ENCODE measurements at places on chromosomes 11 and 22.

DNA sequence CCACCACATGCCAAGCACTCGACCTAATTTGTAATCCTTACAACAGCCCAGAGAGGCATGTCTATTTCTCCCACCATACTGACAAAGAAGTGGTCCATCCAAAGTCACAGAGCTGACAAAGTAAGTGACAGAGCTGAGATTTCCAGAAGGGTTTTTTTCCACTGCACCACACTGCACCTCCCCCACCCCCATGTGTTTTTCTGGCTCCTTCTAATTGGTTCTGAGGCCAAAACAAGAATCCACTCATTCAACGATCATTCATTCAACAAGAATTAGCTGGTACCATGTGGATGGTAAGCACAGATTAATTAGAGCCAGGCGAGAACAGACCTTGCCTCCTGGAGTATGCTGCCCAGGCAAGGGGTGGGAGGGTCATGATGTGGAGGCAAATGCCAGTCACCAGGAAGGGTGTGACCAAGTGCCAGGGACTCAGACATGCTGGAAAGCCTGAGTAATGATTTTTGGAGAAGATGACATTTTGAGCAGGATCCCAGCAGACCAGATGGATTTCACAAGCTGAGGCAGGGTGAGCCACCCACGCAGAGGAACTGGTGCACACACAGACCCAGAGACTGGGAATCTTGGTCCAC, 14.9 kb upstream of the PRG2 start:
- DNase-seq, result no peak

- DNase-seq, result no peak
These were observed 83.5 kb upstream of the WNT7B start for GRCh38 chr22:46060292-46061123.

GRCh38 chr11:121367844-121368225, 75.3 kb downstream of the SC5D start:
- DNase-seq, result no peak

- DNase-seq, result no peak
These were observed 344.9 kb downstream of the SOX6 start for GRCh38 chr11:16011396-16011795.

- no peak for DNase-seq
These were observed 9.5 kb downstream of the PLA2G6 start for GRCh38 chr22:38171927-38172831.

DNA sequence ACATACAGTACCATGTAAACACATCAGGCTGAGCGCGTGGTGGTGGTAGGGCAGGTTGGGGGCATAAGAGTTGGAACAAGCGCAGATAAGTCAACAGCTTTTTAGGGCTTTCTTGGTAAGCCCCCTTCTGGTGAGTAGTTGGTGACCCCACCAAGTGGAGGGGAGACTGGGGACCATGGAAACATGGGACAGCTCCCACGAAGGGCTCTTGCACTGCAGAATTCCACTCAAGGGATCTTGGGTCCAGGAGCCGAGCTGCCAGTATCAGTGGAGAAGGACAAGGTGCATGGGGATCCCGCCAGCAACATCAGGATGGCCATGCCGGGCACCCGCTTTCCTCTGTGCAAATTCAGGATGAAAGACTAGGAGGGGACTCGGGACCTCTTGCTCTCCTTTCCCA, 6.2 kb upstream of the APOA1 start:
- DNase-seq, result no peak

- no peak for DNase-seq
These were observed 102.4 kb upstream of the FSHB start for GRCh38 chr11:30128269-30128932.

- no peak for DNase-seq
These were observed 57.7 kb upstream of the LINC01488 start for GRCh38 chr11:69423611-69424385.

DNA sequence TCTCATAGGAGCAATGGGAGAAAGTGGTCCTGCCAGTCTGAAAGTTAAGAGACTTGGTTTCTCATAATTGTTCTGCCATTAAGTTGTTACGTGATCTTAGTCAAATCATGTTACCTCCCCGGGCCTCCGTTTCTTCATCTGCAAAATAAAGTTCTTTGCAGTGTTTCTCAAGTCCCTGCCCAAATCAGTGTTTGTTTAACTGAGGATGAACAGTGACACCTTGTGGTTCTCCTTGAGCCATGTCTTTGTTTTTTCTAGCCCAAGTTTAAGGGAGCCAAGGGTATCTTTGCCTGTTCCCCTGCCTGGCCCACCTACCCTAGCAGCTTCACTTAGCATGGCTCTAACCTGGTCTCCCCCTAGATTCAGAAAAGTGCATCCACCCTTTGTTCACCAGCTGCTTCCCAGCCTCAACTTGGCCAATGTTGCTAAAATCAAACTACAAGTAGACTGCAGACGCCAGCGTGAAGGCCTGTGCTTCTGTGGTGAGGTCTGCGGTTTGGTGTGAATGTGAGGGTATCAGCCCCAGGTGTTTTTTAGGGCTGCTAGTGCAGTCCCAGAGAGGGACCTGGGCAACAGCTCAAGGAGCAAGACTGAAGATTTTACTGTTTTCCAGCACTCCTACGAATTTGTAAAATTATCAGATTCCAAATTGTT, 35.5 kb downstream of the FZD4 start:
- no peak for DNase-seq

- no peak for DNase-seq
These were observed 50.8 kb downstream of the DHCR7 start for GRCh38 chr11:71397331-71397860.

- no peak for DNase-seq
These were observed 68.2 kb downstream of the DNAJC24 start for GRCh38 chr11:31437742-31438435.

- no peak for DNase-seq
These were observed 43.9 kb downstream of the BBOX1 start for GRCh38 chr11:27084518-27084917.

DNA sequence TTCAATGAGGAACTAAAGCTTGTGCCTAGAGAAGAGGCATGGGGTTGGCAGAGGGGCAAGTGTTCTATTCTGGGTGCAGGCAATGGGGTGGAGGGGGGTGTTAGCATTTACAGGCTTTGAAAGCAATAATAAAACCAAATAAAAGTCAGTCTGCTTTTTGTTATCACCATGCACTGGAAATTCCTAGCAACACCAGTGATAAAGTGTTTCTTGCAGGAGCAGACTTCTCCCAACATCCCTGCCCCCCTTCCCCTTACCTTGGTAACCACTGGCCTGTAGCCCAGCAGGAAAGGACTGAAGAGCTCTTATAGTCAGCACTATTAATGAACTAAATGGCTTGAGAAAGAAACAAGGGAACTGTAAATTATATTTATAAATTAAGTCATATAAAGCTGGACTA, 65.2 kb upstream of the SESN3 start:
- no peak for DNase-seq

- no peak for DNase-seq
These were observed 3.8 kb upstream of the MMP27 start for GRCh38 chr11:102709201-102709945.

- no peak for DNase-seq
These were observed 15.3 kb downstream of the C11orf54 start for GRCh38 chr11:93756748-93757147.

DNA sequence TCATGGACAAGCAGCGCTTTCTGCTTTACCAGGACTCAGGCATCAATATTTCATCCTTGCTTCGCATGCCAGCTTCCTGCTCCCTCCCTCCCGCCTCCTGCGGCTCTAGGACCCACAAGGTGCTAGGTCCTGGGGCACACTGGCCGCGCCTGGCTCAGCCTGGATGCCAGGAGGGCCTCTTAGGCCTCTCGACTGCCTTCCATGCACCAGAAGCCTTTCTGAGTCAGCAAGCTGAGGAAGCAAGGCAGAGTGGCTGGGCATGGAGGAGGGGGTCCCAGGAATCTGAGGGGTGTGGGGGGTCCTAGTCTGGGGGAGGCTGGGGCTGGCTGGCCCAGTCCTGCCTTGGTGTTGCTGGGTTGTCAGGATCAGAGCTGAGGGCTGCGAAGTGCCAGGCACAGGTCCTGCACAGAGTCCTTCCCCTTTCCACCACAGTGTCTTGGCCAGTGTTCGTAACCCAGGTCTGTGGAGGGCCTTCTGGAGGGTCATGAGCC, 61.0 kb upstream of the THY1 start:
- no peak for DNase-seq

DNA sequence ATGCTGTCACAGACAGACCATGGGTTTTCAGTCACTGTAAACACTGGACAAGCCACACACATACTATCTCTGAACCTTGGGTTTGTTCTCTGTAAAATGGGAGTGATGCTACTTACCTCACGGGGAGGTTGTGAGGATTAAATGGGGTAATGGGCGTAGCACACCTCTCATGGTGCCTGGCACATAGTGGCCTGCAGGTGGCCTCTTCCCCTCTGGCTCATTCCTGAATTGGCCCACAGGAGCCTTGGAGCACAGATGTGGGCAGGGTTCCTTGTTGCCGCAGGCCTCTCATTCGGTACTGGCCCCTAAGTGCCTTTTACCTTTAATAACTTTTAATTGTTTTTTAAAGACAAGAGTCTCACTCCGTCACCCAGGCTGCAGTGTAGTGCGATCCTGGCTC, 11.7 kb downstream of the MICAL2 start:
- no peak for DNase-seq

GRCh38 chr22:33757041-33757801, 163.1 kb downstream of the LARGE1 start:
- no peak for DNase-seq

DNA sequence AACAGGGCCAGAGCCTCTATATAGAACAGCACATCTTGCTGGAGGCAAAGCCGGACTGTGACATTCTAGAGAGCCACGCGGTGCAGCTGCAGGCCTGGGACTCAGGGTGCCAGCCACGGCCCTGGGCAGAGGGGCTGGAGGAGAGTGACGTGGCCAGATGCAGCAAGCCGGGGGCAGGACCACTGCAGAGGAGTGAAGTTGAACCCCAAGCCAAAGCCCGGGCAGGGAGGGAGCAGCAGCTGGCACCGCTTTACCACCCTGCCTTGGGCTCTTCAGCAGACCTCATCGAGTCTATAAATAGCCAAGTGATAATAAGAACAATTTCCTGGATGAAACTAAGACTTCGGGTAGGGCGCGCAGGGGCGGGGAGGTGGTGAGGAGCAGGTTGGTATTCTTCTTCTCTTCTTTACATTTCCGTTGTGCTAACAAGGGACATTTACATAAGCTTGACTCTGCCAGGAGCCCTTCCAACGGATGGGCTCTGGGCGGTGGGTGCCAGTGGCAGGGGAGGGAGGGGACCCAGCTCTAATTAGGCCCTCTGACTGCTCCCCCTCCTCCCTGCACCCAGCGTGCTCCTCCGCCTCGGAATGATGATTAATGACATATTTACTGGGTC, 110.2 kb downstream of the ST3GAL4 start:
- no peak for DNase-seq

DNA sequence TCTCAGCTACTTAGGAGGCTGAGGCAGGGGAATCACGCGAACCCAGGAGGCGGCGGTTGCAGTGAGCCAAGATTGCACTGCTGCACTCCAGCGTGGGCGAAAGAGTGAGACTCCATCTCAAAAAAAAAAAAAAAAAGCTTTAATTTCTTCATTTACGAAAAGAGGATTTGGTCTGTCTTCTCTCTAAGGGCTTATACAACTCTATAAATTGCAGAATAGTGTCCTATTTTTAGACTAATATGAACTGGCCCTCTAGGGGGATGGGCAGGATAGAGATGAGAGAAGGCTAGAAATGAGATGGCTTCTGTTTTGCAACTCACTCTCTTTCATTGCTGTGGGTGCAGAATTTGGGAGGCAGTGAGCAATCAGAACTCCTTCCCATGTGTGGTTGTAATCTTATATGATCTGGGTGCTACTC, 11.3 kb downstream of the MAML2 start:
- no peak for DNase-seq

- DNase-seq, result no peak
These were observed 64.2 kb downstream of the ENDOD1 start for GRCh38 chr11:95153857-95154246.

GRCh38 chr11:20275987-20276965, 87.2 kb upstream of the HTATIP2 start:
- DNase-seq, result no peak

DNA sequence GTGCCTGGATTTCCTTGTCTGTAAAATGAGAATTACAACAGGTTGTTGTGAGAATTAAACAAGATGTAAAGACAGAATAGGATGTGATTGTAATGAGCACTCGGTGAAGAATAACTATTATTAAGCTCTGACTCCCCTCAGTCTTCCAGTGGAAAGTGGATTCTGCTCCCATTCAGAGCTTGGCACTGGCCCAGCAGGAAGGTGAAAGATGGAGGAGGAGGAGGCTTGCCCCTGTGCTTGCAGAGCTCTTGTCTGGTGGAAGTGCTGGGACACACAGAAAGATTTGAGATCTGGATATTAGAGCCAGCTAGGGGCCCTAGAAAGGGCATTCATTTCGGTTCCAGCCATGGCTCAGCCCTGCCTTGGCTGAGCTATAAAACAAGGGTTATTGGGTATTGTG, 28.2 kb downstream of the PHLDB1 start:
- no peak for DNase-seq

DNA sequence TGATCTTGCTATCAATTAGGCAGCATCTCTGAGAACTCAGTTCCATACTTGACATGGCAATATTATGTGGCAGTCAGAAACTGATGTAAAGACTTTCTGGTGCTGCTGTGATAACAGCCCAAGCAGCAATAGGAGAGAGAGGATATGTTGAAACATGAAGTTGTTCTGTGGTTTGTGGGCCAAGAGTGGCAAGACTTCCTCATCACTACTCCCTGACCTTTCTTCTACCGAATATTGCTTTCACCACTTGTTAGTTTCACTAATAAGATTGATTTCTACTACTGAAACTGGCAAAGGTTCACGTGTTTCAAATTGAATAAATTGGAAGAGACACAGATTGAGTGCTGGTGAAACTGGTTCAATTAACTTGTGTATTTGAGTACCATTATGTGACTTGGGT, 852.6 kb upstream of the RAG2 start:
- no peak for DNase-seq

- DNase-seq, result no peak
These were observed 7.2 kb downstream of the NDUFC2 start for GRCh38 chr11:78072455-78072854.

- no peak for DNase-seq
These were observed 6.6 kb upstream of the MCM5 start for GRCh38 chr22:35393116-35394010.

DNA sequence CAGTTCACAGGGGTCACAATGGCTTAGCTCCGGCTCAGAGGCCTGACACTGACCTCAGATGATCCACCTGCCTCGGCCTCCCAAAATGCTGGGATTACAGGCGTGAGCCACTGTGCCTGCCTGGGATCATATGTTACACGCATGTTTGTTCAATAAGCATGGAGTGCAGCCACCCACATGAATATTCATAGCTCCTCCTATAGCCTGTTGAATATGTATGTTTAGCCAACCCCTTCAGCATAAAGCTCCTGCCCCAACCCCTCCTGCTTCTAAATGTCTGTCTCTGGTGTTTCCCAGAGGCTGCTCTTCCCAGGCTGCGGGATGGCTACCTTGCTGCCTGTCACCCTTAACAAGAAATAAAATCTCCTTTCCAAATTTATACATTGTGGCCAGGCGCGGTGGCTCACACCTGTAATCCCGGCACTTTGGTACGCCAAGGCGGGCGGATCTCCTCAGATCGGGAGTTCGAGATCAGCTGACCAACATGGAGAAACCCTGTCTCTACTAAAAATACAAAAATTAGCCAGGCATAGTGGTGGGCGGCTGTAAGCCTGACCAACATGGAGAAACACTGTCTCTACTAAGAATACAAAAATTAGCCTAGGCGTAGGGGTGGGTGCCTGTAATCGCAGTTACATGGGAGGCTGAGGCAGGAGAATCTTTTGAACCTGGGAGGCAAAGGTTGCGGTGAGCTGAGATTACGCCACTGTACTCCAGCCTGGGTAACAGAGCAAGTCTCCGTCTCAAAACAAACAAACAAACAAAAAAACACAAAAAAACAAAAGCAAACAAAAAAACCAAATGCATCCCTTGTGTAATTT, 1.1 kb upstream of the APOBEC3F start:
- DNase-seq, result no peak

GRCh38 chr22:20027966-20028854, 7.3 kb downstream of the TANGO2 start:
- no peak for DNase-seq
